ENCODE measurements at places on chromosomes 12 and 14.
A peak's percentile ranks its signal among the peaks of the same experiment; 100 is the strongest.

- no peak for DNase-seq
Measured at GRCh38 chr12:117674313-117674712, 294.5 kb downstream of the KSR2 start.

- no peak for DNase-seq
Measured at GRCh38 chr14:102318781-102319276, 717 bp upstream of the ZNF839 start.

GRCh38 chr14:93073910-93074769 is 41.6 kb downstream of the ITPK1 start:
- DNase-seq = no peak

GRCh38 chr14:73723797-73724661 is 9.8 kb upstream of the PNMA1 start:
- DNase-seq = no peak

- DNase-seq = peak; percentile 28
Measured at GRCh38 chr14:24436355-24437019, 6.1 kb downstream of the SDR39U1 start.

GRCh38 chr12:120534203-120534702 is at the start of gene RNF10:
TSS of gene RNF10 (plus strand) at chr12:120534356. CDS start at chr12:120534812, 456 bp downstream.
- DNase-seq = peak; percentile 64
